ENCODE measurements at places on chromosomes 3 and 15.

DNA sequence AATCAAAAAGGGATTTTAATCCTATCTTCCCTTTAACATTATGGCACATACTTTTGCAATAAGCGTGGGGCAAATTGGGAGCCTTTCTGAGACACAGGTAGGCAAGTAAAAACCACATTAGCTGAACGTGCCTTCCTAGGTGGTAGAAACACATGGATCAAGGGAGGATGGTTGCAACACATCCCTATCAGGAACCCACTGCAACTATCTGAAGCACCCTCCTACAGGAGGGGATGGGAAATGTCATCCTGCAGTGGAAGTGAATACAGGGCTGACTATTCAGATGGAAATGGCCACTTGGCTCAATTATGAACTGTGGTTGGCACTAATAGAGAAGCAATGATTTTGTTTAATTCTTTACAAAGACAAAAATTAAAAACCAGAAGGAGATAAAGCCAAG lies 826.3 kb downstream of the FHIT start:
- no peak for DNase-seq

- no peak for DNase-seq
Observed at GRCh38 chr3:39267631-39268548, 11.9 kb downstream of the CX3CR1 start.

DNA sequence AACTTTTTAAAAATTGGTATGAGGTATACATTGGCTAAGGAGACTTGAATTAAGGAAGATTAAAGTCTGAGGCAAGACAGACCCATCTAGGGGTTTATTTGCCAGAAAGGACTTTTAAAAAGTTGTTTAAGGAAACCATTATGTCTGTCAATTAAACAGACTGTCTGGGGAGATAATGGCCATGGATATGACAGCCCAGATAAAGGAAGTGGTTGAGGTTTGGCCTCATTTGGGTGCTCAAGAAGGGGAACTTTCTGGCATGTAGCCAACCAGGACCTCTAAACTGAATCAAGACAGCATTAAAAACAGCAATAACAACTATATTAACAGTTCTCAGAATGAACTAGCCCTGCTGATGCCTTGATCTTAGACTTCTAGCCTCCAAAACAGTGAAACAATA lies 9.9 kb upstream of the CD200R1L start:
- DNase-seq = no peak

DNA sequence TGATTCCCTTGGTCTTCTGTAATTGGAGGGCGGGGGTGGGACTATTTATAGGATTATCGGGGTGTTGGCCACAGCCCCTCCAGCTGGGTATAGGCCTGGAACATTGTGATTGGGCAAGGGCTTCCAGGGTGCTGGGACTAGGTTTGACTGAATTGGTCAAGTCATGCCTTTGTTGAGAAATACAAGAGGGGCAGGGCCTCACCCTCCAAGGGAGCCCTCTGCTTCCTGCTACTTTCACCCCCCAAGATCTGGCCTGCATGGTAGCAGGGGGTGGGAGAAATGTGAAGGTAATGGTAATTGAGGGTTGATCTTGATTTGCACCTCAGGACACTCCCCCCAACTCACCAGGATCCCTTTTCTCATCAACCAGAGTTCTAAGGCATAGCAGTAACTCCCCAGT lies 25.2 kb downstream of the TRIM71 start:
- DNase-seq = no peak

GRCh38 chr15:35548435-35548834 lies 2.5 kb upstream of the DPH6 start:
- DNase-seq = no peak

DNA sequence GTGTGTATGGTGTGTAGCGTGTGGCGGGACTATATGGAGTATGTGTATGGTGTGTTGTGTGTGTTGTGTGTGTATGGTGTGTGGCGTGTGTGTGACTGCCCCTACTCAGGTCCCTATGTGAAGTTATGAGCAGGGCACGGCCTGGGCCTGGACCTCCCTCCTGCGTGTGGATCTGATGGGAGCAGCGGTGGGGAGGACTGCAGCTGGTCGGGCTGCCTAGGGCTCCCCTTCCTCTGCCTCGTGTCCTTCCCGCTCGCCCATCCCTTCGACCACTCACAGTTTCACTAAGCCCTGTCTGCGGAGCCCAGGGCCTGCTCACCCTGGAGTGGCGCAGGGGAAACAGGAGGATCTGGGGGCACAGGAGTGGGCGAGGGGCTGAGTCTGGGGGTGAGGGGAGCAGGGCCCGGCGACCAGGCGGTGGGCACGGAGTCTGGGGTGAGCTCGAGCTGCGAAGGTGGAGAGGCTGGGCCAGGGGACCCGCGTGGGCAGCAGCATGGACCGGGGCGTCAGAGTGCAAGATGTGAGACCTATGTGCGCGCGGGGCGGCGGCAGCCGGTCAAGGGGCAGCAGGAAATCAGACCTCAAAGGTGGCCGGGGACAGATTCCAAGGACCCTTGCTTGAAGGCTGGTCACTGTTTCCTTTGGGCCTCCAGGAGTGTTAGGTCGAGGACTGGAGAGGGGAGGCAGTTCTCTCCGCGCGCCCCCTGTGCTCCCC lies 26.6 kb downstream of the GABRA5 start:
- no peak for DNase-seq

DNA sequence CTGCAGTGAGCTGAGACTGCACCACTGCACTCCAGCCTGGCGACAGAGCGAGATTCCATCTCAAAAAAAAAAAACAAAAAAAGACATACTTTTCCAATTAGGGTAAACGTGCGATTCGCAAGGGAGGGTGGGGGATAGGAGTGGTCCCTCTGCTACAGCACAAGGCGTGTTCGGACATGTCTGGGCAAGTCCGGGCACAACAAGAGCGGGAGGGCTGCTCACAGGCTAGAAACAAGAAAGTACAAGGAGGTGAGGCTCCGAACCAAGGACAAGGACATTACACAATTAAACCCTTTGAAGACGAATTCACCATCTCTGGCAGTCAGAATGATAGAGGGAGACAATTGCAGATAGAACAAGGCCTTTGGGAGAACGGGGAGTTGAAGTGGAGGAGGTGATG lies 32.2 kb upstream of the BCL2A1 start:
- DNase-seq = no peak

DNA sequence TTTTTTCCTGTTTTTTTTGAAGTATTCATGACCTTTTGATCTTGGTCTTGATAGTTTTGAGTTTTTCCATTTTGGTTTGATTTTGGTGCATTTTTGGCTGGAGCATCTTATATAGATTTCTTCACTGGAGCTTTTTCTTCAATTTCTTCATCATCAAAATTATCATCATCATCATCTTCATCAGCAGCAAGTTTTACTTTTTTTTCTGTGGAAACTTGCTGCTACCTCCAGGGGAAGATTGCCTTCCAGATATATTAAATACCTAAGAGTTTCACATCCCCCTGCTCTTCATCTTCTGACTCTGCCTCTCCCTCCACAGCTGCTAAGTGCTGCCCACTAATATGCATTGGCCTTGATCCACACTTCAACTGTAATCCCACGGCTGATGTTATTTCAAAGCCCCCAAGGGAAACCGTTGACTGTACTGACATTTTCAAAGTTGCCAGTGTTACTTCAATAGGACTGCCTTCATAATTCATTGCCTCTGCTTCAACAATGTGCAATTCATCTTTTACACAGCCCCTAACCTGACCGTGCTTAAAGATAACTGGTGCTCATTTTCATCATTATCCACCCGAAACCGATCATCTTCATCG lies 151.7 kb downstream of the NR1D2 start:
- no peak for DNase-seq

GRCh38 chr15:100775581-100776185 lies 103.9 kb upstream of the ALDH1A3 start:
- no peak for DNase-seq

DNA sequence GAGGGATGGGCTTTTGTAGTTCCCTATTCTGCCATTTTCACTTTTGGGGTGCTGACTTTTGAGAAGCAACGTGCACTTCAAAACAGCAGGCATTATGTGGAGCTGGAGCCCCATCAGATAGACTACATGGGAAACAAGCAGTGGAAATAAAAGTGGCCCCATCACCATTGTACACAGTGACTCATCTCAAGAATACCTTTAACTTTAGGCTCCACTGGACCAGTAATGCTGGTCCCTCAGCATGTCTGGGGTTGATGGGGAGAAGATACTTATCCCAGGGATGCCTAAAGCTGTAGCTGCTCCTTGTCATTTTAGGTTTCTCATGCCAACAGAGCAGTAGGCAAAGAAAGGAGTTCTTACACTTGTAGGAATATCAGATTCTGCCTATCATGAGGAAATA lies 45.0 kb downstream of the LSM3 start:
- no peak for DNase-seq

GRCh38 chr3:197752107-197752506 lies 2.4 kb downstream of the FYTTD1 start:
- no peak for DNase-seq

DNA sequence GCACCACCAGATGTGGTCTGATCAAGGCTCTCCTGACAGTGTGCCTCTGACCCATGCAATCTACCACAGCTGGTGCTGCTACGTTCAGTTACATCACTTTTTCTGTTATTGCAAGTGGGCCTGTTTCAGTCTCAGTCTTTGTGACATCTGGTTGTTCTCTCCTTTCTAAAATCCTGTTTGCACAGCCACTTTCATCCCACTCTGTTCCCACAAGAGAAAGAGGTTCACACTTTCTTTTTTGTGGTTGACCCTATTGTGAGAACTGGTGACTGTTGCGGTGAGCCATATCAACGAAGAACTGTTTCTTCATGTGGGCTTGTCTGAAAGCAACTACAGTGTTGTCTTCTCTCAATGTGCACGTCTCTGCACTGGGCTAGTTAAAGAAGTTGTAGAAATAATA lies 342.8 kb upstream of the ARPP21 start:
- no peak for DNase-seq

DNA sequence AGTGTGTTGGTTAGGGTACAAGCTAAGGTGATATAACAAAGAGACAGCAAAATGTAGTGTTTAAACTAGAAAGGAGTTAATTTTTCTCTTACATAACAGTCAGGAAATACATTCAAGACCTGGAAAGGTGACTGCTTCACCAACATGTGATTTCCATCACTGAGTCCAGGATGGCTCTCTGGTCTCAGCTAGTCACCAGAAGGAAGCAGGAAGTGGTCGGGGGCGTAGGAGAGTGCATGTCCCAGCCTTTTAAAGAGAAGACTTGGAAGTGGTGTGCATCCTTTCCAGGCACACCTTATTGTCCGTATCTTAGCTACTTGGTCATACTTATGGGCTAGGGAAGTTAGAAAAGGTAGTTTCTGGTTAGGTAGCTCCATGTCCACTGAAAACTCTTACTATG lies 11.1 kb upstream of the UBE2Q2 start:
- no peak for DNase-seq

GRCh38 chr15:88995449-88995848 lies 82.3 kb upstream of the MFGE8 start:
- no peak for DNase-seq

GRCh38 chr15:55770806-55771205 lies 27.9 kb upstream of the PRTG start:
- no peak for DNase-seq

DNA sequence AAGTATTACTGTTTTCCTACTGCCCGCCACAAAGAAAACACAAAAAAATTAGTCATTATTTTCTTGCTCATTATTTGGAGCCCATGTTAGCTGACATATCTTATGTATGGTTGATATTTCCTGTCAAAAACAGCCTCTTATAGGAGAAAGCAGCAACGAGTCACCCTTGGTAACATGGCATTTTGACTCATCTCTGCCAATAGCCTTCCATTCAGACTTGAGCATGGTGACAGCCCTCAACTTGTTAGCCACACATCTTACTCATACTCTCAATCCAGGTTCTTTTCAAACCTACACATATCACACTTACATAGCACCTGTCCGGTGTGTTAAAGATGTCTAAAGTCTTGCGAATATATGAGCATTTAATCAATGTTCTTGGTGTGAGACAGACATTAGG lies 109.4 kb upstream of the SAMMSON start:
- no peak for DNase-seq

- no peak for DNase-seq
Observed at GRCh38 chr15:72404841-72405240, 6.7 kb downstream of the TMEM202 start.

- no peak for DNase-seq
Observed at GRCh38 chr3:4940985-4941384, 38.3 kb upstream of the BHLHE40 start.

- DNase-seq = no peak
Observed at GRCh38 chr15:32682569-32682968, 35.2 kb upstream of the GREM1 start.

GRCh38 chr15:84789762-84790161 lies 27.4 kb upstream of the ALPK3 start:
- DNase-seq = no peak
